Type B pancreatic cell (in vitro differentiated cells): ENCODE measurements at places on chromosomes 2 and 18. TPM values are rescaled to one million over a fixed set of nuclear protein-coding genes. Genes with fewer than 3 reads are reported as not detected.

FAP gene
- 0.71 and 27.3 TPM in 2 replicates for total RNA-seq

DCDC2C gene
- not detected in 2 replicates for total RNA-seq

POTEJ gene
- total RNA-seq, result not detected in 2 replicates

EPB41L3 gene
- total RNA-seq, result 58.1 and 65.9 TPM in 2 replicates

INHA gene
- total RNA-seq, result 1.2 and 1.3 TPM in 2 replicates

VWA3B gene
- 0.38 and 4.1 TPM in 2 replicates for total RNA-seq

SCN9A gene
- total RNA-seq, result 6.2 and 8.3 TPM in 2 replicates

TCF23 gene
- total RNA-seq, result not detected in 2 replicates

RAX gene
- not detected in 2 replicates for total RNA-seq

PAX3 gene
- total RNA-seq, result 66.7 TPM in 1 of 2 replicates, not detected in the other

NT5C1B gene
- not detected in 2 replicates for total RNA-seq

SALL3 gene
- total RNA-seq, result 0.21 and 14.6 TPM in 2 replicates

APCDD1 gene
- total RNA-seq, result 110 and 139 TPM in 2 replicates

GRCh38 chr2:188622601-188623260 is 331.1 kb downstream of the GULP1 start:
- DNase-seq, result no peak

DNA sequence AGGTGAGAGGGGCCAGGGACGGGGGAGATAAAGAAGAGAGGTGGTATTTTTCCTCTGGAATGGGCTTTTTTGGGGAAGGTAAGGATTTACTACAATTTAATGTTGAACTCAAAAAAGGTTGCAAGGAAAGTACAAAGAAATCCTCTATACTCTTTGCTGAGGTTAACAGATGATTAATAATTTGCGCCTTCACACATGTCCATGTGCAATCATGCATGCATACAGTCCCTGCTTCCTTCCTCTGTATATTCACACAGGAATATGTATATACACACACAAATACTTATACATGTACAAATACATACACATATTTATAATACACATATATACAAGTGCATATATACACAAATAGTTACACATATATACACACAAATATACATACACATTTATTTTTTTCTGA is 193.4 kb downstream of the NBAS start:
- DNase-seq, result no peak

GRCh38 chr18:59061914-59062642 is 77.6 kb upstream of the SEC11C start:
- DNase-seq, result no peak

- no peak for DNase-seq
Measured at GRCh38 chr18:41462946-41463345, 492.1 kb upstream of the PIK3C3 start.

- no peak for DNase-seq
Measured at GRCh38 chr2:110858135-110858725, 125.9 kb downstream of the ACOXL start.

GRCh38 chr2:2699121-2699505 is 368.0 kb upstream of the MYT1L start:
- no peak for DNase-seq

DNA sequence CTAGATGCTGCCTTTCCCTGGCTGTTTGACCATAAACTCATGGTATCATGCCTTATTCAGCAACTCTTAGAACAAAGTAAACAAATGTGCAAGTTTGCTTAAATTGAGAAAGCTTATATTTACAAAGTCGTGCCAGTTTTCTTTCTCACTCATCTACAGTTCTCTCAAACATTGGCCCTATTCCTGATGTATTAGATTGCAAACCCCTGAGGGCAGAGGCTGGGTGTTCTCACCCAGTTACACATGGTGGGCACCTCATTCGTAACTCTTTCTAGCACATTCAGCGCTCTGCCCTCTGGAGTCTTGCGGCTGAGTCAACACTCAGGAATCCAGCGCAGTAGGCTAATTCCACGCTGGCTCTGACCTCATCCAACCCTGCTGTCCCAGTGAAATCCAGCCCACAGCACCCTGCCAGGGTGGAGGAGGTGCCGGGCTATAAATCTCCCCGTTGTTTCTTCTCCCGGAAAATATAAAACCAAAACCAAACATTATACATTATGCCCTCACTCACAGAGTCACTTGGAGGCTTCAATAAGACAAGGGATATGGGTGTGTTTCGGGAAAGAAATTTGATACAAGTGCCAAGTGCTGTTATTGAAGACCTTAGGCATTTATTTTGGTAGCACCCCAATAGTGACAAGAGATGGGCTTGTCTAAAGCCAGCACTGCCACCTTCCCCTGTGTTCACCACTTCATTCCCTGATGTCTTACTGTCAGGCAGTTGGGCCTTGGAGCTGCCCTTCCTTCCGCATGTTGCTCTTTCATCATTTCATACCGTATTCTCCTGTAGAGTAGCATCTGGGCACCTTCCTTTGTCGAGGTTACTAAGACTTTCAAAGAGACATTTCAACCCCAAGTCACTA is 287.4 kb downstream of the PRKCE start:
- no peak for DNase-seq

DNA sequence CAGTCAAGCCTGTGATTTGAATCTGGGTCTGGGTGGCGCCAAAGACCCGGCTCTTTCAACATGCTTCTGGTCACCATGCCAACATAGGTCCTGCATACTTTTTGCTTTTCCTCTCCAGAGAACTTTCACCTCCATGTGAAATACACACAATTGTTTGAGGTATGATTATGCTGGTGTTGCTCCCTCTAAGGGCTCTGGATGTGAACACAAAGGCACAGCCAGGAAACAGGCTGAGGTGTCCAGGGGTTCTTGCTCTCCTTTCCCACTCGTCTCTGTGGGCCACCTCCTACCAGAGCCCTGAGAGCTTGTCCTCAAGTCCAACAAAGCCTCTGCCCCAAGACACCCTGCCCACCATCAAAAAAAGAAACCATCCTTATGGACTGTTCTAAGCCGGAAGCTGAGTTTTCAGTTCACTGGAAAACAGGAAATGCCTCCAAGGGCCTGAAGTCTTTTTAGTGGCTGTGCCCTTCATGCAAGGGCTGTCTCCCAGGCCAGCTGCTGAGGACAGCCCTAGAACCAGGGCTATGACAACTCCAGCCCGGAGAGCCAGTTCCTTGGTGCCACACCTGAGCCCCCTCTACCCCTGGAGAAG is 100.2 kb upstream of the EPAS1 start:
- no peak for DNase-seq

- DNase-seq, result peak; percentile 53
Measured at GRCh38 chr2:239322416-239323086, 78.3 kb downstream of the HDAC4 start.

GRCh38 chr18:48709371-48710062 is 170.7 kb downstream of the CTIF start:
- DNase-seq, result no peak

DNA sequence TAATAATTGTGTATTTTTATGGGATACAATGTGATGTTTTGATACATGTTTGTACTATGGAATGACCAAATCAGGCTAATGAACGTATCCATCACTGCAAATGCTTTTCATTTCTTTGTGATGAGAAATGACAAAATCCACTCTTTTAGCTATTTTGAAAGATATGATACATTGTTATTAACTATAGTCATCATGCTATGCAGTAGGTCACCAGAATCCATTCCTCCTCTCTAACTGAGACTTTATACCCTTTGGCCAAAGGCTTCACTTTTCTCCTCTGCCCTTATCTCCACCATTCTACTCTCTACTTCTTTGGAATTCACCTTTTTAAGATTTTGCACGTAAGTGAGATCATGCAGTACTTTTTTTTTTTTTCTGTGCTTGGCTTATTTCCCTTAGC is 44.5 kb upstream of the TMEM17 start:
- DNase-seq, result no peak

DNA sequence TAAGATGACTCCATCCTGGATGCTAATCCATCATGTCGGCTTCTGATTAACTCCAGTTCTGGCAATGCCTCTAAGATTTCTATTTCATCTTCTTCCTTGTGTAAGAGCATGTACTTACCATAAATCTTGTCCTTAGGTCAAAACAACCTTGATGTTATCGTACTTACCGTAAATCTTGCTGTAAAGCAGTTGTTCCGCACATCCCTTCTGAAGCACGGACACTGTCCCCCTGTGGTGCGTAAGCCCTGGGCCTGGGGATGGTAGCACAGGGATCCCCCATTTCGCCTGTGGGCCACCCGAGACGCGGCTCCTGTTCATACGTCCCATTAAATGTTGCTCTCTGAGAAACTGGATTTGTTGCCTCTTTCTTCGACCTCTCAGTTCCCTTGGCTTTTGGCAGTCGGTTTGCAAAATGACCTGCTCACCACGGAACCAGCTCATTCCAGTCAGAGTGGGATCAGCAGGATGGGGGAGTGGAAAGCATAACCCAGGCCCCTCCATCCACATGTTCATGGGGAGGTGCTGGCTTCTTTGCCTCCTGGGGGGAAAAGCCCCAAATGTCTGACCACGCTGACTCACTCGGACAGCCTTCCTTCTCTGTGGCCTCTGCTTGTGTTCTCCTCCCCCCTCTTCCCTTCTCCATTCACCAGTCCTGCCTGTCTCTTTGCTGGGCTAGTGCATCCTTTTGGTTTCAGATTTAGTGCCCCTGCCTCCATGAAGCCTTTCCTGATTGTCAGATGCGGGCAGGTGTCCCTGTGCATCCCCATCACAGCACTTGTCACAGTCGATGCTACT is 49.9 kb downstream of the RAB31 start:
- no peak for DNase-seq

DNA sequence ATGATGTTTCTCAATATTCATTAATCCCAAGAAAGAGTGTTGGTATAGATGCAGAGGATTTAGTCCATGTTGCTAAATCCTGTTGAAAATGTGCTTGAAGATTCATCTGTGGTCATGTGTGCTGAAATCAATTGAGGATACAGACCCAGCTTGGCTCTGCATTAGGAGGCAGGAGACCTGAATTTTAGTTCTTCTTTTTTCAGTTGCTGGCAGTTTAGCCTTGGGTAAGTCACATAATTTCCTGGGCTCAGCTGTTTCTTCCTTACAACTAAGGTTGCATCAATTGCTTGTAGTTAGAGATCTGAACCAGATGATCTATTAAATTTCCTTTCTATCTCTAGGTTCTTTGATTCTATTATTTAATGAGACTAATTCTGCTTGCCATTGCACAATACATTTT is 54.4 kb downstream of the SETBP1 start:
- no peak for DNase-seq

GRCh38 chr18:64668461-64668962 is 519.6 kb upstream of the LINC00305 start:
- DNase-seq, result no peak

DNA sequence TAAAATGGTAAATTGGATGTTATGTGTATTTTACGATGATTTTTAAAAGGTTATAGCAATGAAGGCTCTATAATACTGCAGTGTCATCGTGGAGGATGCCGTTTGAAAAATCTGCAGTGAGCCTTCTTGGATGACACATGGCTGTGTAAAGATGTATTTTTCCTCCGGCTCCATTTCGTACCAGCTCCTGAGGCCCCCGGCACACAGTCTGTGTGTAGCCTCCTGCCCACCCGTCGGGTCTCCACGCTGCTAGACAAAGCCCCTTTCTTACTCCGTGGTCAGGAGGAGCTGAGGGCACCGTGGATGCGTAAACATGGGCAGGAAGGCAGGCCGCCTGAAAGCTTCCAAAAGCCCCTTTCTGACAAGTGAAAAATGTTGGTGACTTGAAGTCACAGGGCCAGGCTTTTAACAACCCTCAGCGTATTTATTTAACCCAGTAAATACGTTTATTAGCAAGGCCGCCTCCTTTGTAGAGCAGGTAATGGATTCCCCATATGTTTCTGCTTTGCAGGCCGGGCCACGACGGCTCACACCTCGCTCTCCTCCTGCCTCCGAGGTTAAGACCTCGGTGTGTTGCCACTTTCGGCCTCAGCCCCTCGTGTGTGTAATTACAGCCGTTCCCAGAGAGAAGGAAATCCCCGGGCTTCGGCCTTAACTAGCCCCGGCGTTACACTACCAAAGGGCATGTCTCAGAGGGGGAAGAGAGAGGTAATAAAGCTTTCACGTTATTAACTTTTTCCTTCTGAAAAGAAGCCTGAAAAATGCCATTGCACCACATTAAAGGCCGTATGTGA is 72.8 kb downstream of the DDX1 start:
- no peak for DNase-seq

GRCh38 chr18:79452190-79452990 is 56.7 kb downstream of the NFATC1 start:
- DNase-seq, result no peak

DNA sequence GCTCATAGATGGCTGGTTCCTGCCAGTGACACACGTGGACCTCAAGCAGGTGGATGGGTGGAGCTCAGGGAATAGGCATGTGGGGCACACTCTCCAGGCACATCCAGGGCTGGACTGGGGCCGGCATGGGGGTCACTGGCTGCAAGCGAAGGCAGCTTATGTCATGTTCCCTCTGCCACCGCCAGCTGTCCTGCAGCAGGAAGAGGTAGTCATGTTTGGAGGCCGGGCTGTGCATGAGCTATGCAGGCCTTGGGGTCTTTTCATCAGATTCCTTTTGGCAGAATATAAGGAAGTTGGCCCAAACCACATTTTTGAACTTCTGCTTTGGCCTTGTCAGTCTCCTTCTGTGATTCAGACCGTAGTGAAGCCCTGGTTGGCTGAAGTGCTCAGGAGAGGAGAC is 61.5 kb downstream of the AGAP1 start:
- DNase-seq, result no peak

GRCh38 chr2:224971214-224971613 is 71.1 kb downstream of the DOCK10 start:
- no peak for DNase-seq

DNA sequence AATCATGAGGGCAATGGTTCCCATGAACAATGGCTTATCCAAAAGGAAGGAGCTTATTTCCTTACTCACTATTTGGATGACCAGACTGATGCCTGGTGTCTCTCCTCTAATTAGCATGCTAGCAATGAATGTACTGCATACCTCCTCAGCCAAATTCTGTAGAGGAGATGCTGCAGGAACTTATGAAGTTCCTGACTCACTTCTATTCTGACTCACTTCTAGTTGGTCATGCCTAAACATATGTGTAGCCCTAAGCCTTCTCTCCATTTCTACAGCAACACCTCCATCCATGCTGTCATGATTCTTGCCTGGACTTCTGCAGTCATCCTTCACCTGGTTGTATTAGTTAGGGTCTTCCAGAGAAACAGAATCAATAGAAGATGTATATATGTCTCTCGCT is 59.9 kb upstream of the MRPS9 start:
- DNase-seq, result no peak

DNA sequence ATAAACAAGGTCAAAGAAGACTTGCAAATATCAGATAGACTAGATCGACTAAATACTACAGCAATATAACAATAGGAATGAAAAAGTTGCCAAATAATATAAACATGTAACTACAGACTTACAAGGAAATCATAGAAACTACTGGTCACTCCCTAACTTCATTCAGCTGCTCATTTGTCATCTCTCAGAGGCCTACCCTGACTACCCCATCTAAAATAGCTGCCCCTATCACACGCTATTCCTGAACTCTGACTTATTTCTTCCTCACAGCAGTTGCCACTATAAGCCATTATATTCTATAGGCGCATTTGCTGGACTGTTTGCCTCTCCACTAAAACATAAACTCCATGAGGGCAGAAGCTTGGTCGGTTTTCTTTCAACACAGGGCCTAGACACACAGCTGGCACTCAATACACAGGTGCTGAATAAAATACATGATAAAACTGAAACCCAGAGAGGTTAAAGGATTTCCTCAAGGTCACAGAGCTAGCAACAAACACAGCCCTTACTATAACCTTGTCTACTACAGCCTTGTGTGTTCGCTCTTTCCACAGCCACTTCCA is 1.8 kb downstream of the STRN start:
- DNase-seq, result no peak

- DNase-seq, result no peak
Measured at GRCh38 chr2:39164089-39164488, 43.2 kb upstream of the SOS1 start.
